ENCODE measurements at places on chromosomes 2 and 18.

- DNase-seq, result no peak
Measured at GRCh38 chr18:3264362-3264761, 2.4 kb downstream of the MYL12B start.

- DNase-seq, result peak; percentile 4
Measured at GRCh38 chr2:15560140-15560987, 770 bp downstream of the NBAS start.

GRCh38 chr2:107334306-107334705 lies 448.3 kb upstream of the ST6GAL2 start:
- DNase-seq, result peak; percentile 5

- DNase-seq, result no peak
Measured at GRCh38 chr2:8767324-8767723, 70.1 kb downstream of the KIDINS220 start.

DNA sequence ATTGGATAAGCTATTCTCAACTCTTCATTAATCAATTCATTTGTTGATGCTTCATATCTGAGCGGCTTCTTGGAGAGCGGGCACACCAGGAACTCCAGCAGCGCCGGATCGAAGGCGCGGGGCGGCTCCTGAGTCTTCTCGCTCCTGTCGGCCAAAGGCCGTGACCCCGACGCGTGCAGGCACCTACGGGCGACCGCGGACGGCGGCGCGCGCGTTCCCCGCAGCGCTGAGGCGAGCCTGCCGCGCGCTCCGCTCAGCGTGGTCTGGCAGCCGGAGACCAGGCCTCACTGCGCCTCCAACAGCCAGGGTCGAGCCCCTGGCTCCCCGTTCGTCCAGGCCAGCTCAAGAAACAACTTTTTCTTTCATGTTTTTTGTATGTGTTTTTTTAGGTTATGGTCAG lies 97.5 kb downstream of the ICA1L start:
- DNase-seq, result no peak

GRCh38 chr2:199302851-199303250 lies 154.9 kb downstream of the SATB2 start:
- DNase-seq, result no peak

DNA sequence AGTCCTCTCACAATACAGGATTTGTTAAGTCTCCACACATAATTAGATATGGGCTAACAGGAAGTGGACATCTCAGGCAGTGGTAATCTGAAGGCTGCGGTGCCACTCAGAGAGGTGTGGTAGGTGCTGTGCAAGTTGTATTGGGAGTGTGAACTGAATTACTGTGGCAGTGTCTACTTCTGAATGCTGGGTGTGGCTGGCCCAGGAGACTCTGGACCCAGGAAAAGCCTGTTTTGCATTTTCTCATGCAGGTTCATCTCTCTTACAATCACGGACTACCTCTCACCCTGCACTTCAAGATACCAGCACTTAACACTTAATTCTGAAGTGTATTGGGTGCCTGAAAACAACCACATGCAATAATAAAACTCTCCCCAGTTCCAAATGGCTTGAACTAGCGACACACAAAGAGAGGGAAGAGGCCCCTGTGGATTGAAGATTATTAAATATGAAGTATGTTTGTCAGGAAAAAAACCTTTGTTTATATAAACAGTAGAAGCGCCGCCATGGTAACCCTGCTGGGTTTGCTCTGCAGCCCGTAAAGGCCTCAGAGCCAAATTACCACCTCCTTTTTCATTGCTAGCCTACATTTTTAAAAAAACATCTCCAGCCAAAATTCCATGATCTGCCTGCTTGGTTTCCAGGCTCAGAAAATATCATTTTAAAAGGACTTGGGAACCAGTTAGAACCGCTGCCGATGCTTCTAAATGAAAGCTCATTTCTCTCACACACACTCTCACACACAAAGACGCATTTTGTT lies 77.5 kb downstream of the GFPT1 start:
- no peak for DNase-seq

- DNase-seq, result no peak
Measured at GRCh38 chr2:129798301-129798581, 181.2 kb upstream of the RAB6C start.
